CD14-positive monocyte (primary cell): ENCODE measurements at places on chromosomes 5 and 9. TPM values are rescaled to one million over a fixed set of nuclear protein-coding genes. Genes with fewer than 3 reads are reported as not detected.

The NKD2 gene
- not detected for polyA plus RNA-seq

The SARDH gene
- not detected in 2 replicates for polyA plus RNA-seq

The SLC28A3 gene
- polyA plus RNA-seq = not detected

DNA sequence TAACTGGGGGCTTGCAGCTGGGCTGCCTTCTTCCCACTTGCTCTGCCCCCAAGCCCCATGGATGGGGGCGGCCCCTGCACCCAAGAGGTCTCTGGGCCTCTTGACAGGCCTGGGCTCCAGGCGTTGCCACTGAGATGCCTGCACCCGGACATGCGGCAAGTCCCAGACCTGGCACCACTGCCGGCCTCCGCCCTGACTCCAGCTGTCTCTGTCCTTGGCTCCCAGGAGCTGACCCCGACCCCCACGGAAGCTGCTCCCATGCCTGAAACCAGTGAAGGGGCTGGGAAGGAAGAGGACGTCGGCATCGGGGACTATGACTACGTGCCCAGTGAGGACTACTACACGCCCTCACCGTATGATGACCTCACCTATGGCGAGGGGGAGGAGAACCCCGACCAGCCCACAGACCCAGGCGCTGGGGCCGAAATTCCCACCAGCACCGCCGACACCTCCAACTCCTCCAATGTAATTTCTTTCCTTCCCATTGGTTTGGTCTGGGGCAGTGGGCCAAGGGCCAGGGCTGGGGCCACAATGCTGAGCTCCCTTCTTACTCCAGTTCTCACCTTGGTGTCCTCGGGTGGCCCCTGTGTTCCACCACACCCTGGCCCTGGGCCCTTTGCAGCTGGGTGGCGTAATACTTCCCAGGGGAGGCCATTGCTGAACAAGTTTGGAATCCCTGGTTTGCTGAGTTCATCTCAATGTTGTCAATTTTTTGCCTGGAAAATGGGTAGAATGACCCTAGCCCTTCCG lies 88.6 kb downstream of the COL5A1 start:
- H3K4me1 ChIP-seq = peaks cover 9% of the 10 kb centered on the region
- H3K36me3 ChIP-seq = no peaks in the 10 kb centered on the region
- H3K4me3 ChIP-seq = no peak overlapping the region
- no peak overlapping the region for H3K27ac ChIP-seq
- DNase-seq = no peak
- H3K27me3 ChIP-seq = no peaks in the 10 kb centered on the region

DNA sequence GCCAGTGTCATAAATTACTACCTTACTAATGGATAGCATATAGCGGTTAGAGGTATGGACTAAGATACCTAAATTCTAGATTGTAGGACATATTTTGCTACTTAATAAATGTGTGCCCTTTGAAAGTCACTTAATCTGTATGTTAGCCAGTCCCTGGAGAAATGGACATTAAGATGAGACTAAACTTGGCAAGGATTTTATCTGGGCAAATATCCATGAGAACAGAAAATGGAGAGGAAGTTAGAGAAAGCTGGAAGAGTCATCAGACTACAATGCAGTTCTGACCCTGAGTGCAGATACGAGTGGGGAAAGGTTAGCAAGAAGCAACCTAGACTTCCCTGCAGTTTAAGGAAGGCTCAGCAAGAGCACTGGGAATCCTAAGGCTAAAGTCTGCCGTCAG lies 33.0 kb downstream of the TBCA start:
- no peaks in the 10 kb centered on the region for H3K36me3 ChIP-seq
- no peak for DNase-seq
- no peaks in the 10 kb centered on the region for H3K4me1 ChIP-seq
- no peak overlapping the region for H3K4me3 ChIP-seq
